Uterus (tissue), 4 donors: ENCODE measurements at places on chromosomes 2 and 18. TPM values are rescaled to one million over a fixed set of nuclear protein-coding genes. Genes with fewer than 3 reads are reported as not detected.

Gene INHBB
- 5.4 TPM for total RNA-seq

Gene GREB1L
- total RNA-seq: 4.1 TPM

Gene CD8B2
- not detected for total RNA-seq

Gene CHRND
- total RNA-seq: not detected

Gene SPP2
- total RNA-seq: not detected

- DNase-seq: no peak
Observed at GRCh38 chr2:152161598-152161997, 14.0 kb downstream of the STAM2 start.

- no peak for DNase-seq
Observed at GRCh38 chr18:65235966-65236624, 514.7 kb upstream of the CDH7 start.

GRCh38 chr2:239383036-239383758 is 17.6 kb downstream of the HDAC4 start:
- no peak for DNase-seq

- DNase-seq: no peak
Observed at GRCh38 chr2:102041351-102041750, 49.6 kb downstream of the IL1R2 start.

DNA sequence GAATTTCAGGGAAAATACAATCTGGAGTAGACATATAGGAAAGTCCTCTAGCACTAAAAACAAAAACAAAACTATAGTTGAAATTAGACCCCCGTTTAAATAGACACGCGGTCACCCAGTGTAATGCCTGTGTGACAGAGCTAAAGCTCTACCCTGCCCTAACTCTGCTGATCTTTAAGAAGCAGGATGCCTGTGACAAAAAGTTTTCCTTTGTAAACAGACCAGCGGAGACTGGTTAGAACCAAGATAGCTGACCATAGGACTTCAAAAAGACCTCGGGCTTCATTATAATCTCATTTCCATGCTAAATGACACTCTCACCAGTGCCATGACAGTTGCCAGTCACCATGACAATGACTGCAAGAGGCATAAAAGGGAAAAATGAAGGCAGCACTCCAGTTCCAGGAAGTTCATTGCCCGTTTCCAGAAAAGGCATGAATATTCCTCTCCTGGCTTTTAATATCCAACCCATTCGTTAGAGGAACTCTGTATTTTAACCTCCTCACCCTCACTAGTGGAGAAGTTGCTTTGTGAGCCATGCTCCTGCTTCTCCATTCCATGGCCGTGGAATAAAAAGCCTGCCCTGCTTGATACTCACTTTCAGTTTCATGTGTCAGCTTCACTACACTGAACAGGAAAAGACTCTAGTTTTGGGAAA is 157.2 kb upstream of the COPS8 start:
- DNase-seq: no peak

DNA sequence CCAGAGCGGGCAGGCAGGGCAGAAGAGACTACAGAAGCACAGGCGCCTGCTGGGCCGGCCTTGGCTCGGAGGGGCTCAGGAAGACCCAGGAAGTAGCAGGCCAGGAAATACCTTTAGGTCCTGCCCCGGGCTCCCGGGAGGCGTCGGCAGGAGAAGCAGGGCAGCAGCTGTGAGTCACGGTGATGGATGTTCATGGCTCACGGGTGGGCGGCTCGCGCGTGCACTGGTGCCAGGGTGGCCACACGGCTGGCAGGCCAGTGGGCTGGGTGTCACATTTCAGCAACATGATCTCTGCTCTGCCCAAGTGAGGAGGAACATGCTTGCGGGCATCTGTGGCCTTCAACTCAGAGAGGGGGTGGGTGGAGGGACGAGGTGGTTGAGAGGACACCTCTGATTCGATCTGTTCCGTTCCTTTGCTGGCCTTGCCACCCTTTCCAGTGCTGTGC is 139.3 kb downstream of the KLHL29 start:
- DNase-seq: peak; percentile 57
